ENCODE measurements at places on chromosomes 6 and 20.

DNA sequence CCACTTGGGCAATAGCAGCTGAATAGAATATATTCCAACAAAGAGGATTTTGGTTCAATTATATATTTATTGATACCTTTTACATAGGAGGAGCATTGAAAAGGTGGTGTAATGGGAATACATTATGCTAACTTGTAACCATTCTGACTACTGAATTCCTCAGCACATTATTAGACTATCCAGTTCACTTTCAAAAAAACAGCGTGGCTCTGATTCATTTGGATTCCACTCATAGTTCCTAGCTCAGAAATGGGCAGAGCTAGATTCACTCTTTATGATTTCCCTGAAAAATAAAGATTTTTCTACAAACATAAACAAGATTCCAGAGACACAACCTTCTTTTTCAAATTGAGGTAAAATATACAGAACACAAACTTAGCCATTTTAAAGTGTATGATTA lies 9.2 kb upstream of the TRERF1 start:
- no peak for DNase-seq

DNA sequence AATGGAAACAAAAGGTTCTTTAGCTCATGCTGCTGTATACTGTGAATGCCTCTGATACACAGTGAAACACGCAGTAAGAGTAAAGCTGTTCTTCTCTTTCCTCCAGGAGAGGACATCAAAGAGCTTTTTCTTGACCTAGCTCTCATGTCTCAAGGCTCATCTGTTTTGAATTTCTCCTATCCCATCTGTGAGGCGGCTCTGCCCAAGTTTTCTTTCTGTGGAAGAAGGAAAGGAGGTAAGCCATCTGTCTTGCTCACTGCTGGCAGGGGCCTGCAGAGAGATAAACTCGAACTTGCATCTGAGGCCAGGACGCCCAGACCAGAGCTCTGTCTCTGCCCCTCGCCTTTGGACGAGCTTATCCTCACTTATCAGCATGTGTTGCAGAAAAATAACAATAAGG lies 37.7 kb downstream of the LY86 start:
- DNase-seq, result no peak

- DNase-seq, result no peak
These were observed 80.7 kb upstream of the CD83 start for GRCh38 chr6:14036911-14037310.

GRCh38 chr20:39778847-39779604 lies 816.9 kb downstream of the DHX35 start:
- DNase-seq, result no peak

GRCh38 chr6:470051-470900 lies 78.7 kb downstream of the IRF4 start:
- no peak for DNase-seq

DNA sequence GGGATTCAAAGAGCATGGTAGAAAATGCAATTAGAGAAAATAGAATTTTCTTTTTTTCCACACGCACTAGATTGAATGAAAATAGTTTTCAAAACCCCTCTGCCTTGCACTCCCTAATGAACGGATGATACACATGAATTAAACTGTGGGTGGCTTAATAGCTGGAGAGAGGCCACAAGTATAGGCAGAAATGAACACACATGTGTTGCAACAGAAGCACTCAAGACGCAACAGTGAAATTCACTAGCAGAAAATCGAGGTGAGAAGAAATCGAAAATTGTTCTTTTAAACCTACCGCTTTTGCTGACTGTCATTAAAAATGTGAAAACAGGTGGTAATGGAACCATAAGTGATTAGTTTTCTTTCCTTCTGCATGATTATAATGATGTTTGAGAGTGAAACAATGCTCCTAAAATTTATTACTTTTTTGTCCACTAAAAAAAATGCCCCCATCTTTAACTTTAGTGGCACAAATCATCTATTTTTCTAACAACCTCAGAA lies 80.1 kb upstream of the SHLD1 start:
- no peak for DNase-seq

DNA sequence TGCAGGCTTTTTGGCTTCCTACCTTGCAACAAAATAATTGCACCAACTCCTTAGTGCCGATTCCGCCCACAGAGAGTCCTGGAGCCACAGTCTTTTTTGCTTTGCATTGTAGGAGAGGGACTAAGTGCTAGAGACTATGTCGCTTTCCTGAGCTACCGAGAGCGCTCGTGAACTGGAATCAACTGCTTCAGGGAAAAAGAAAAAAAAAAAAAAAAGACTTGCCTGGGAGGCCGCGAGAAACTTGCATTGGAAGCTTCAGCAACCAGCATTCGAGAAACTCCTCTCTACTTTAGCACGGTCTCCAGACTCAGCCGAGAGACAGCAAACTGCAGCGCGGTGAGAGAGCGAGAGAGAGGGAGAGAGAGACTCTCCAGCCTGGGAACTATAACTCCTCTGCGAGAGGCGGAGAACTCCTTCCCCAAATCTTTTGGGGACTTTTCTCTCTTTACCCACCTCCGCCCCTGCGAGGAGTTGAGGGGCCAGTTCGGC lies 420 bp downstream of the SOX4 start:
- DNase-seq, result peak; percentile 38
